ENCODE measurements at places on chromosomes 2 and 18. TPM values are rescaled to one million over a fixed set of nuclear protein-coding genes. Genes with fewer than 3 reads are reported as not detected.

GRCh38 chr2:96414161-96414710 lies 78.7 kb downstream of the NCAPH start:
- DNase-seq, result no peak

DNA sequence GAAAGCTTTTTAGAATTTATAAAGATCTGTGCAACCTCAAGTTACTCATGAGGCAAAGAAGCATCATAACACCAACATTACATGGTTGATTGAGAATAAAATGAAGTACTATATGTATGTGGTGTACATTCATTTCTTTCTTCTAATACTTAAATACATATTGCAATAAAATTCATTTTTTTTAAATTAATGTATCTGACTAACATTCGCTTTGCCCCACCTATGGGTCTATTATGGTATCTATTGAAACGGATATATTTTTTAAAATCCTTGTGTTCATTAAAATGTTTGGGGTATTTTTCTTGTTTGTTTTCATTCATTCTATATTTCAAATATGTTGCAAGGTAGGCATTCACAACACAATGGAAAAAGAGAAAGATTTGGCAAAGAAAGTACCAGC lies 237.5 kb downstream of the DSEL start:
- DNase-seq, result no peak

DNA sequence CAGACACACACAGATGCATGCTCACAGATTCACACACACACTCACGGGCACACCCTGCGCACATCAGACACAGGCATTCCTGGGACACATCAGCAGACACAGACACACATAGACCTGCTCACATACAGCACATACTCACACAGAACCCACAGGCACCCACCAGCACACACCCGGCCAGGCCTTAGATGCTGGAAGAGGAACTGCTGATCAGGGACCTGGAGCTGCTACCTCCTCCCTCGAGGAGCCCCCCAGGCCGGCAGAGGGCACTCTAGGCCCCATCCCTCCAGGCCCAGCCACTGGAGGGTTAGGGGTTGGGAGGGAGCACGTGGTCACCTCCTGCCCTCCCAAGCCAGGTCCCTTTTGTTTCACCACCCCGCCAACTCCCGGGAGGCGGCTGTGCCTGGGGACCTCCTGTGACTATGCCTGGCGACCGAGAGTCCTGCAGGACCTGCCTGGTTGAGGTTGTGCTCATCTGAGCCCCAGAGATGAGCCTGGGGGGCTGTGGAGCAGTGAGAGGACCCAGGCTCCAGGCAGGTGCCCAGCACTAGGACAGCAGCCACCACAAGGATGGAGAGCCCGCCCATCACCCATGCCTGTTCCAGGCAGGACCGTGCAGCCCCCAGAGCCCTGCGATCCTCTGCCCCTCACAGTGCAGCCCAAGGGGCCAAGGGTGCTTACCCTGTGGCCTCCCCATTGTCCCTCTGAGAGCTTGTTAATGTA lies 21.0 kb upstream of the PTMA start:
- peak; percentile 60 for DNase-seq

- DNase-seq, result no peak
Measured at GRCh38 chr2:47057687-47058002, 97.5 kb downstream of the STPG4 start.

GRCh38 chr2:218014706-218015585 lies 12.2 kb upstream of the TNS1 start:
- DNase-seq, result no peak

DNA sequence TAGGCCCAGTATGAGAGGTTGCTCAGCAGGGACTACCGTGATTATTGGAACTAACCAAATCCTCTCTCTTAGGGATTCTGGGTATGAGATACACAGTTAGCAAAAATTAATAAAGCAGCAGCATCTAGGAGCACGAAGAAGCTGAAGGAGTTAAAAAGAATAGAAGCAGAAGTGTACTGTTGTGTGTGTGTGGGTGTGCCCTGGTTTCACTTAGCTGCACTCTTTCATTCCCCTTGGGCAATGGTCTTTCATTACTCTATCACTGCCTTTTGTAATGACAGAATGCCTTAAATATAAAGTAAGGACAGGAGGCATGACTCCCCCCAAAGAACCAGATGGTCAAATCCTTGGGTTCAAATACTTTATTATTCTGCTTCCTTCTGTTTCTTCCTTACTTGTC lies 115.9 kb upstream of the CD302 start:
- DNase-seq, result no peak

- no peak for DNase-seq
Measured at GRCh38 chr2:76472946-76473345, 762.2 kb upstream of the GCFC2 start.

DNA sequence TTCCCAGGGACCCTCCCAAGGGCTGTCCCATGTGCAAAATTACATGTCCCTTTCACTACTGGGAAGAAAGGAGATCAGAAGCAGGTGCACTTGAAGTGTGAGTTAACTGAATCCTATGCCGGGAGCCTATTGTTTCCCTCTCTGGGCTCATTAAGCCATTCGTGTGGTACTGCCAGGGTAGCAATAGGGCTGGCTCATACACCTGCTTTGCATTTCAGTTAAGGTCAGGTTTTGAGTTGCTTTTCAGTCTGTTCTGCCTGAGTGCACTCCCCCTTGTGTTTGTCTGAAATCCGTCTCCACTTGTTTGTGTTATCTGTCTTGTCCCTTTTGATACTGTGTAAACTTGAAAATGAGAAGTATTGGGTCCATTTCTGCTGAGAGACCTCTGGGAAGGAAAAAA lies 1232.6 kb upstream of the NRXN1 start:
- DNase-seq, result no peak

- DNase-seq, result no peak
Measured at GRCh38 chr2:1567556-1568344, 154.5 kb downstream of the TPO start.

DNA sequence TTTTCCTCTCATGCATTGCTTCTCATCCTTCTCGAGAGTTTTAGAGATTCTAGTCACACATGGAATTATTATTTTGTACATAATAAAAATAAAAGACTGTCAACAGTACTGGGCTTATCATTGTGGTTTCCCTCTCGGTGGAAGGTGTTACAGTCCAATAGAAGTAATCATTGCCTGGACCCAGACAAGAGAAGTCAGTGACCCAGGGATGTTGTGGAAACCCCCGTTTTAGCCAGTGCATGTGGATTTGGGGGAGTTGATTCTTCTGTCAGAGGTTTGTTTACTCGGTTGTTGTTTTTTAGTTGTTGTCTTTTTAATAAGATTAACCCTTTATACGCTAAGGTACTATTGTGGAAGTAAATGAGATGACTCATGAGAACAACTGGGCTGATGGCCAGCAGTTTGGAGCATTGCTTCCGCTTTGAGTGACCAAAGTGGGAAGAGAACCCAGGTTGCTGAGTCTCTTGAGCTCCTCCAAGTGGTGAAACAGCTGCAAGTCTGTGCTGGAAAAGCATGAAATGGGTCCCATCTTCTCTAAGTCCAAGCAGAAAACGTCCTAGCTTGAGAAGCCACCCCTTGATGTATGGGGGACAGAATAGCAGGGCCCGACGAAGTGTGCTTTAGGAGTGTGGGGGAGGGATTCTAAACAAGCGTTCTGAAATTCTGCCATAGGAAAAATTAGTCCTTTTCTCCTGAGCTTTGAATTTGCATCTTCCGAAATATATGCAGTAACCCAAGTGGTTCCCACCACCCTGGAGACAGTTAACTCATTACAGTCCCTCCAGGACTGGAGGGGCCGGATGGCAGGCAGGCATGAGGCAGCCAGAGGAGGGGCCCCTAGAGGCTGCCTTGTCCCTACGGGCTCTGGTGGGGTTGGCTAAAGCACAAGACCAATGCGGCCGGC lies 61.8 kb upstream of the GPR45 start:
- no peak for DNase-seq

DNA sequence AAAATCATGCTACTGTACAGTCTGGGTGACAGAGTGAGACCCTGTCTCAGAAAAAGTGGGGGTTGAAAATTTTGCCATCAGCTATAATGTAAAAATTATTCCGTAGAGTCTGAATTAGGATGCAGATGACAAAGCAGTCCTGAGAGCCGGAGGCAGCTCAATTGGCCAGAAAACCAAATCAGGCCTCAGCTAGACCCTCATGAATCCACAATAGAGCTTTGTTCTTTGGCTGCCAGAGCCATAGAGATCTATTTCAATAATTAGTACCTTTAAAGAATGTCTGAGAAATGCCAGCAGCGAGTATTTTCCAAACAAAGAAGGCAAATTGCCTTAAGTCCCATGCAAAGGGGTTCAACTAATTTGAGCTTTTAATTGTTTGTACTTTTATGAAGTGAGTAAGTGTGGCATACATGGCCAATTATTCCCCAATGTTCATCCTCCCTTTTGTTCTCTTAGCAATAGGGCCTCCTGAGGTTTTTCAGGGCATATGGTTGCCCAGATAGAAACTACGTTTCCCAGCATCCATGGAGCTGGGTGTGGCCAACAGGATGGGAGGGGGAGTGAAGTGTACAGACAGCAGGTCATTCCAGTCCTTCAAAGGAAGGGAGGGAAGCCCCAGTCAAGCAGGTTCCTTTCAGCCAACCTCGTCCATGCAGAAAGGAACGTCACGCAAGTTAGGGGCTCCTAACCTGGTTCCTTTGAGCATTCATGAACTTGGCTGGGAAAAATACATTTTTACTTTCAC lies 211.3 kb upstream of the APCDD1 start:
- no peak for DNase-seq

- no peak for DNase-seq
Measured at GRCh38 chr2:237143676-237144440, 58.2 kb downstream of the COPS8 start.

GRCh38 chr2:236988690-236989624 lies 96.7 kb upstream of the COPS8 start:
- DNase-seq, result peak; percentile 61

DNA sequence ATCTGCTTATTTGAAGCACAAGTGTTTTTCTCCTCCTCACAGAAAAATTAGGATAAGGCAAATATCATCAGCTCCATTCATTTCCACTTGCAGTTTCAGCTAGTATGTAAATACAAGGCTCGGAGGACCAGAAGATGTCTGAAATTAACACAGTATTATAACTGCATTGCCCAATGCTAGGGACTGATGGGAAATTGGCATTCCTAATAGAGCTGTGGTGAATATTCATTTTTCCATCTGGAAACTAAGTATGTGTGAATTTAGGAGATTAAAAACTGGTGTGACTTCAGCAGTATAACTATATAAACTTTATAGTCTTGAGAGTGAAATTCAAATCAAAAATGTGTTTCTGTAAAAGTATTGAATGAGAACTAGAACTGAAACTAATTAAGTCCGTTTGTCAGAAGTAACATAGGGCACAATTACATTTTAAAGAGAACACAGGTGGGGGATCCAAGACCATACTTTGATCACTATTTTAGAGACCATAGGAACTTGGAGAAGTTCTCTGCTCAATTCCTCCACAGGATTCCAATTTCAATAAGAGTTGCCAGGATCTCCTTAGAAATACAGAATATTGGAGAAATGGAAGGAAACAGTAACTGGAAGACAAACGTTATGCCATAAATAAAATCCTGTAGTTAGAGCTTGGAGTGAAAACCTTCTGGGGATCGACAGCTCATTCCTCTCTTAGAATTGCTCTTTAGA lies 12.1 kb upstream of the ITGA6 start:
- no peak for DNase-seq

DNA sequence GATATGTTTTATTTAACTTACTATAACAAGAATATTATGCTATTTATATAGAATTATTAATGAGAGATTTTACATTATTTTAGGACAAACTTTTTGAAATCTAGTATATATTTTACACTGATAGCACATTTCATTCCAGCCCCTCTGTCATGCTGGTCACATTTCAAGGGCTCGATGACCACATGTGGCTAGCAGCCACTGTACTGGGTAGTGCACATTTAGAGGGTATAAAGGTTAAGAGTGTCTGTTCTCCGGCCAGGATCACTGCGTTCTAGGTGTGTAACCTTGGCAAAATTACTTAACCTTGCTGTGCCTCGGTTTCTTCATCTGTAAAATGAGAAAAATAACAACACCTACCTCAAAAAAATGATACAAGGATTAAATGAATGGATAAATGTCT lies 87.2 kb upstream of the TNP1 start:
- DNase-seq, result no peak

GRCh38 chr2:157725846-157726245 lies 97.2 kb upstream of the ACVR1C start:
- no peak for DNase-seq

GRCh38 chr2:16319551-16320121 lies 346.0 kb downstream of the CYRIA start:
- DNase-seq, result no peak

- DNase-seq, result peak; percentile 87
Measured at GRCh38 chr2:35973737-35974132, 381.8 kb upstream of the CRIM1 start.

DNA sequence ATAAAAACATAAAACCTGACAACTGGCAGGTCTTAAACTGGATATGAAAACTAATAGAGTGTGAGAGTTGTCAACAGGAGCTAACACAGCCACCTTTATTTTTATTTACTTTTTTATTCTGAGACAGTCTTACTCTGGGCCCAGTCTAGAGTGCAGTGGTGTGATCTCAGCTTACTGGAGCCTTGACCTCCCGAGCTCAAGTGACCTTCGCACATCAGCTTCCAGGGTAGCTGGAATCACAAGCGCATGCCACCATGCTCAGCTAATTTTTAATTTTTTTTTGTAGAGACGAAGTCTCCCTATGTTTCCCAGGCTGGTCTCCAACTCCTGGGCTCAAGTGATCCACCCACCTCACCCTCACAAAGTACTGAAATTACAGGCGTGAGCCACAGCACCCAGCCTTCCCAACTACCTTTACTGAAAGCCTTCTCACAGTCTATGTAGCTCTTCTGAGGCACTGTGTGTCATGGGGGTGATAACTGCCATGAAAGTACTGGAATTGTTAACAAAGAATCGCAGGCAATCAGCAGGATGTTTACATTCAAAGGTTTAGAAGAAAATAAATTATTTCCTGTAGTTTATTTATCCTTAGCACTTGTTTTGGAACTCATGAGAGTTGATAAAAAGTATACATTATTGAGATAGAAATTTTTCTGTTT lies 24.3 kb downstream of the GDF7 start:
- no peak for DNase-seq

DNA sequence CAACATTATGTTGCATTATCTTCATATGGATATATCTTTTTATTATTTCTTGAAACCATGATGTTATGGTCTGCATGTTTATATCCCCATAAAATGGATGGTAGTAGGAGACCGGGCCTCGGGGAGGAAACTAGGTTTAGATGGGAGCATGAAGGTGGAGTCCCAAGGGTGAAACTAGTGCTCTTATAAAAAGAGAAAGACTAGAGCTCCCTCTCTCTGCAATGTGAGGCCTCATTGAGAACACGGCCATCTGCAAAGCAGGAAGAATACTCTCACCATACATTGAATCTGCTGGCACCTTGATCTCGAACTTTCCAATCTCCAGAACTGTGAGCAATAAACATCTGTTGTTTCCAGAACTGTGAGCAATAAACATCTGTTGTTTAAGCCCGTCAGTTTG lies 64.0 kb downstream of the NXPH2 start:
- DNase-seq, result no peak

The RESP18 gene
- total RNA-seq, result not detected

The CTAGE1 gene
- not detected for total RNA-seq

The MC2R gene
- not detected for total RNA-seq

The PROKR1 gene
- not detected for total RNA-seq

The MAB21L4 gene
- not detected for total RNA-seq

The FRZB gene
- 3.7 TPM for total RNA-seq

The GKN2 gene
- total RNA-seq, result not detected

The FOXD4L1 gene
- total RNA-seq, result not detected

The MAP3K19 gene
- not detected for total RNA-seq

All from heart right ventricle (tissue), 16 donors.